ENCODE measurements at places on chromosomes 5 and 9. TPM values are rescaled to one million over a fixed set of nuclear protein-coding genes. Genes with fewer than 3 reads are reported as not detected.
A peak's percentile ranks its signal among the peaks of the same experiment; 100 is the strongest.

DNA sequence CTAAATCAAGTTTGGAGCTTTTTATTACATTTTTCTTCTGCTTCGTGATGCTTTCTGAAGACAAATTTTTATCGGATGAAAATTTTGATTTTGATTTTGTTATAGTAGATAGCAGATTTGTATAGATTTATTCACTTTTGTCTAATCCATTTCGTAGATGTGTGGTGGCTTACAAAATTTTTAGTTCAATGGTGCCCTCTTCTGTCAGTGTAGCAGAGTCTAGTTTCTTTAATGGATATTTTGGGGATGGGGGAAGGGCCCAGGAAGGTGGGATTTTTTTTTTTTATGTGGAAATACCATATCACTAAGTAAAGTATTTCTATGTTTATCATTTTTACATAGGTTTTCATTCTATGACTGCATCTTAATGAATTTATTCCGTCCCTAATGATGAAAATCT, 259.9 kb upstream of the TARS1 start:
- DNase-seq: peak; percentile 88

DNA sequence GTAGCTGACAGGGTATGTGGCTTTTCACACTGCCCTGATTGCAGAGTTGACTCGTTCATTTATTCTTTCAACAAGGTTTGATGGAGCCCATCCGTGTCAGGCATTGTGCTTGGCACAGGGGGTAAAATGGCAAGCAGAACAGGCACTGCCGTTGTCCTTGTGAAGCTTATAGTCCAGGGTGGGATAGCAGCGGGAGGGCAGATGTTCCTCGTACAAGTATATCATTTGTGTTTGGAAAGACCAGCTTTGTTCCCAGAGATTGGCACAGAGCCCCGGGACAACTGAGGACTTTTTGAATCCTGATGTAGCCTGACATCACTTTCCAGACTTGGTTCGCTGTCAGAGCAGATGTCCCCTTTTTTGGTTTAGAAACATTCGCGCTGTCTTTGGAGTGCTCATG, 50.9 kb downstream of the MVB12B start:
- no peak for DNase-seq

GRCh38 chr5:167104351-167104750, 1187.1 kb upstream of the WWC1 start:
- DNase-seq: no peak

DNA sequence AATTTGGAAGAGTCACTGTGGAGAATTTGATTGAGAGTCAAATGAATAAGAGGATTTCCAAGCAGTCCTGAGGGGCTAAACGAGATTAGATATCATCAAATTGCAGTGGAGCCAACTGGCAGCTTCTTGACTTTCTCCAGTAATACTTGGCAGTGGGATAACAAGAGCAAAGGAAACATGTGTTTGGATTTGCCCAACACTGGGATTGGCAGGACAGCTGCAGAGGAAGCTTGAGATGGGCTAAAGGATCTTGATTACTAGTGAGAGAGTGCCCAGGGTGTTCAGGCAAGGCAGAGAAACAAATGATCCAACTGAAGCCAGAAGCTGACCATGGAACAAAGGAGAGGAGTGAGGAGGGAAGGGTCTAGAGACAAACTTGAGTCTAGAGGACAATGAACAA, 356.0 kb upstream of the ISL1 start:
- no peak for DNase-seq

Gene NUTM2F
- total RNA-seq: not detected

GRCh38 chr5:11595045-11595444, 309.2 kb downstream of the CTNND2 start:
- DNase-seq: no peak

DNA sequence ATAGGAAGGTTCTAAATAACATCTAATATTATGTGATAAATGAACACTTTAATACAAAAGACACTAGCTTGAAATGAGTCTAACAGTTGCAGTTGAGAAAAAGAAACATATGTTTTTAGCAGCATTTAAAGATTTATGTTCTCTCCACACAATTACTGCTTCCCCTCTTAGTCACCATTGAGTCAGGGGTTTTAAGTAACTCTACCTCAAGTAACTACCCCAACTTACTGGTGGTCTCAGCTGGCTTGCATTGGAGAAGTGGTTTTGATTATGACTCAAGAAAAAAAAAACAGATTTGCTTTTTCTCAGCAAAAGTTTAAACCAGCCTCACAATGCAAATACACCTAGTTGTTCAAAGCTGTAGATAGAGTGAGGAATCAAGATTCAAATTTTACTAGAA, 1216.5 kb upstream of the CDH9 start:
- DNase-seq: no peak

DNA sequence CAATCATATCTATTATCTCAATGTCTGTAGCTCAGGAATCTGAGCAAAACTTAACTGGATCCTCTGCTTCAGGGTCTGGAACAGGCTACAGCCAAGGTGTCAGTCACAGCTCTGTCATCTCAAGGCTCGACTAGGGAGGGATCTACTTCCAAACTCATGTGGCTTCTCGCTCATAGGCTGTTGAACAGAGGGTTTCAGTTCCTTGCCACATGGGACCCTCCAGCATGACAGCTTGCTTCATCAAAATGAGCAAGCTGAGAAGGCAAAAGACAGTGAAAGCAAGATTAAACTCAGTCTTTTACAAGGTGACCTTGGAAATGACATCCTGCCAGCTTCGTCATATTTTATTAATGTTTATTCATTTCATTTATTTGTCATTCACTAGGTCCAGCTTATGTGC, 111.7 kb downstream of the GADD45G start:
- DNase-seq: no peak

DNA sequence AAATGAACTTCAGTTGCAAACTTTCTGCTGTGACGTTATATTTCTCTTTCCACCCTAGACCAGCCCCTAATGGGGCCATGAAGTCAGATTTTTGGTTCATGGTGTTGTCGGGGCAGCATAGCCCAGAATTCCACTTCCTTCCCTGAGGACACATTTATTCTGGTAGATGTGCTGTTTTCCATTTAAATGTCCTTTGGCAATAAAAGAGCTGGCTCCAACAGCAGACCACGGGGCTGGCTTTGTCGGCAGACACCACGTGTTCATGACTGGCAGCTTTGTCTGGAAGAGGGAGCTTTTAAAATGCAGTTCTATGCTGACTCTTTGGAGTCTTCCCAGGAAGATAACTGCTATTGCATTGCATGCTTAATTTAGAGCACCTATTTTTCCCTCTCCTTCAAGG, 17.6 kb upstream of the LCP2 start:
- peak; percentile 25 for DNase-seq

Gene RAB3C
- total RNA-seq: not detected

Gene SHB
- total RNA-seq: 26.5 TPM

DNA sequence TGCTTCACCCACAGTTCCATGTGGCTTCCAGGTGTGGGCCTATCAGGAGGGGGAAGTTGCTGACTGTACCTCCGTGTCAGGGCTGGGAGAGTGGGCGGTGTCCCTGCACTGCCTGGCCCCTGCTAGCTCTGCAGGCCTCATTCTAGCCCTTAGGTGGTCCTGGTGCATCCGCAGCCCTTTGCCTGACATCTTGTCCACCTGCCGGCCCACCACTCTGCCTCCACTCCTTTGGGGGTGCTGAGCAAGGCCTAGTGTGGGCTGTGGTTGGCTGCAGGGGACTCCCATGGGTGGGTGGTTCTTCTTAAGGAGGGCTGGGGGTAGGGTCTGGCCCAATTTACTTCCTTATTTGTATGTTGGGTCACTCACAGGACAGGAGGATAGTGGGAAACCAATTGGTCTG, 66.9 kb downstream of the HSPA4 start:
- no peak for DNase-seq

- DNase-seq: no peak
Measured at GRCh38 chr5:12080761-12081160, 176.5 kb upstream of the CTNND2 start.

Gene GCNT4
- 2.5 TPM for total RNA-seq

GRCh38 chr9:130681769-130682420, 11.7 kb upstream of the EXOSC2 start:
- DNase-seq: no peak

DNA sequence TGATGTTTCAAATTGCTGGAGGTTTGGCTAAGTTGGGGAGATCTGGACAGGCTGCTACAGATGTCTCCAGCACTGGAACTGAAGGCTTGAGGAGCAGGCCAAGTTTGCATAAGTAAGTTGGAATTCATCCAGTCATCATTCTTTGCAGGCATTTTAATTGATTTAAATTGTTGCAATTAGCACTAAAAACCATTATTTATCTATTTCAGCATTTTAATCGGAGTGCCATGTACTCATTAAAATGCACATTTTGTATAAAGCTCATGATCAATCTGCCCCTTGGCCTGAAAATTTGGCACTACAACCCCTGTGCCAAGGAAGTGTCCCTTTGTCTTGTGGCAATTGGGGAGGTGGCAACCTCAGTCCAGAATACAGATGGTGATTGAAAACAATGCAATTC, 320.2 kb downstream of the MAT2B start:
- DNase-seq: no peak
